ENCODE measurements at places on chromosomes 6 and 20. TPM values are rescaled to one million over a fixed set of nuclear protein-coding genes. Genes with fewer than 3 reads are reported as not detected.

DNA sequence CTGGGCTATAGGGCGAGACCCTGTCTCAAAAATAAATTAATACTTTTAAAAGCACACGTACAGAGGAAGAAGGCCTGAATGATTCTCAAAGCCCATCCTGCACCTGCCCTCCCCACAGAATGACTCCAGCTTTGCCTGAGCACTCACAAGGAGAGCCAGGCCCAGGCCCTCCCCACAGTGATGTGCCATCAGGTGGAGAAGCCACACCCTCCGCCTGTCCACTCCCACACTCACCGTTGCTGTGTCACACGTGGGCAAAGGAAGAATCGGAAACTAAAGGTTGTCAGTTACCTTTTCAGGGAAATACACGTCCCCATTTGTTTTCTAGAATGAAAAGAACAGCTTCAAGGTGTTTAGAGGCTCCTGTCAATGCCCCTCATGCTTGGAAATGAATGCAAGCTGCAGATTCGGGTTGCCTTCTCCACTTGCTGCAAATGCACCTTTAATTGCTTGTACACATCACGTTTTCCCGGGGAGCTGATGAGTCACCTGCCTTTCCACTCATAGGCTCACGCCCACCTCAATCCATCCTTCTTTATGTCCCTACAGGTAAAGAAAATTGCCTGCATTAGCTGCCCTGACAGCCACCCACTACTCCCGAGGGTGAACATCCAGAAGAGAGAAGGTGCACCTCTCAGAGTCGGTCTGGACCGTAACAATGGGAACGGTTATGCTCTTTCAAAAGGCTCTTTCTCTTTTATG lies 45.5 kb upstream of the AFDN start:
- no peaks in the 10 kb centered on the region for H3K36me3 ChIP-seq
- H3K4me3 ChIP-seq: no peak overlapping the region
- no peak overlapping the region for H3K27ac ChIP-seq
- no peaks in the 10 kb centered on the region for H3K4me1 ChIP-seq
- no peak for DNase-seq

DNA sequence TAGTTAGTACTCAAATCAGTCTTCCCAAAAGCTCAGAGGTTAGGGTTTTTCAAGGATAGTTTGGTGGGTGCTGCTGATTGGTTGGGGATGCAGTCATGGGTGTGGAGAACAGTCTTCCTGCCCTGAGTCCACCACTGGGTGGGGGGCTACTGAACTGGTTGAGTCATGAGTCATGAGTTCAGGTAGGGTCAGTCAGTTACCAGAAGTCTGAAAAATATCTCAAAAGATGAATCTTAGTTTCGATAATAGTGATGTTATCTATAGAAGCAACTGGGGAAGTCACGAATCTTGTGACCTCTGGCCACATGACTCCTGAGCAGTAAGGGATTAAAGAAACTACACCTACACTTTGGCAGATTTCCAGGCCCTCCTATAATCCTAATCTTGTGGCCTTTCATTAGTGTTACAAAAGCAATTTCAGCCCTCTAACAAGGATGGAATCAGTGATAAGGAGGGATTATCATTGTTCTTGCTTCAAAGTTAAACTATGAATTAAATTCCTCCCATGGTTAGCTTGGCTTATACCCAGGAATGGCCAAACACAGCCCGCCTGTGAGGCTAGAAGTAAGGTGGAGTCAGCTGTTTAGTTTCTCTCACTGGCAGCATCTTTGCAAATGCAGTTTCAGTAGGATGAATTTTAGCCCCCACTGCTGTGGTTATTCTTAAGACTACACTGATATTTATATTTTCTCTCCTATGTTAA lies 33.3 kb upstream of the NKAIN2 start:
- no peak for DNase-seq
- no peak overlapping the region for H3K27ac ChIP-seq
- H3K4me3 ChIP-seq: no peak overlapping the region
- H3K36me3 ChIP-seq: no peaks in the 10 kb centered on the region
- H3K27me3 ChIP-seq: no peaks in the 10 kb centered on the region
- H3K4me1 ChIP-seq: no peaks in the 10 kb centered on the region

GRCh38 chr6:150026976-150027805 lies 1.9 kb upstream of the RAET1L start:
- DNase-seq: no peak
- no peaks in the 10 kb centered on the region for H3K36me3 ChIP-seq

Gene CST4
- total RNA-seq: not detected

- no peak overlapping the region for H3K27ac ChIP-seq
- H3K36me3 ChIP-seq: no peaks in the 10 kb centered on the region
- no peak overlapping the region for H3K4me3 ChIP-seq
Observed at GRCh38 chr6:142943711-142944123, 1.3 kb downstream of the HIVEP2 start.

Gene LIME1
- total RNA-seq: 9.3 TPM

GRCh38 chr20:61956396-61957342 lies 109.0 kb downstream of the TAF4 start:
- H3K27ac ChIP-seq: no peak overlapping the region
- no peaks in the 10 kb centered on the region for H3K4me1 ChIP-seq
- no peak for DNase-seq
- H3K4me3 ChIP-seq: no peak overlapping the region

DNA sequence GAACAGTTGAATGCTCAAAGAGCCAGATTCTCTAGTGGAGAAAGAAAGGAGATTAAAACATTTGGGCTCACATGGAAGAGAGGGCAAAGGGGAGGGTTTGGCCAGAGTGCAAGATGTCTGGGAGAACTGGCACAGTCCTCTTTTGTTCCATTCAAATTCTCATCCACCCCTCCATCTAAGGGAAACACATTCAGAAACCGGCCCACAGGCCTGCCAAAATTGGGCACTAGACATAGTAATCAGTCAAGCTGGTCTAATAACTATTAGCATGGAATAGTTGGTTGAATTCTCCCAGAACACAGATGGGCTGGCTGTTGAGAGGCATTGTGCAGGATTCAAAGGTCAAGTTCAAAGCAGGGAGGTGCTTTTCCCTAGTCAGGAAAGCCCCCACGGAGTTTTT lies 341.4 kb upstream of the IRAK1BP1 start:
- no peak overlapping the region for H3K27ac ChIP-seq
- H3K27me3 ChIP-seq: no peaks in the 10 kb centered on the region
- no peak overlapping the region for H3K4me3 ChIP-seq
- no peaks in the 10 kb centered on the region for H3K4me1 ChIP-seq
- DNase-seq: no peak
